ENCODE measurements at places on chromosomes 2 and 18.

GRCh38 chr2:79219383-79219988 lies 59.9 kb upstream of the REG3A start:
- peak; percentile 36 for DNase-seq

- no peak for DNase-seq
Observed at GRCh38 chr18:58015065-58015780, 28.8 kb upstream of the NEDD4L start.

- peak; percentile 86 for DNase-seq
Observed at GRCh38 chr2:85551698-85552678, 9.3 kb downstream of the GGCX start.

DNA sequence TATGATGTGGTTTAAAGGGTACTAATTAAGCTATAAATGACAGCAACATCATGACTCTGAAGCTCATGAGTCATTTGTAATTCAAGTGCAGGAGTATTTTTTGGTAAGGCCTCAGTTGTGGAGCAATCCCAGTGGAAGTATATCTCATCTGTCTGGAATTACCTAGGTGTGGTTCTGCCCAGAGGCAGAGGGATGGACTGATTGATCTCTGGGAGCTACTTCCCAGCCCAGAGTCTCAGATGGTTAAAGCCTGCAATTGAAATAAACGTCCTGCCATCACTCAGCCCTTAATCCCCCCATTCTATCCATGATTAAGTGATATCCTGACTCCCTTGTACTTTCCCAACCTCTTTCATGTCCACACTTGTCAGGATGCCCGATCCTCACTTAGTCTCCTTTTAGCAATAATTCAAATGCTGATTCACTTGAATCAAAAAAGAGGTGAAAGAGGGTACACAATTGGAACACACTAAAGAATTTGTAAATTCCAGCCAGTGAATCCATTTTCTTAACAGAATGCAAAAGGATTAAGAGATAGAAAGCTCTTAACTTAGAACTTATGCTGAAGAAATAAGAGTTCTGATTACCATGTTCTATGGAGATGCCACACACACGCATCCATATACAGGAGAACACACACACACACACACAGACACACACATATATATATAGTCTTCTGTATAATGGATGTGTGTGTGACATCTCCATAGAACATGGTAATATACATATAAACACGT lies 664.4 kb downstream of the NYAP2 start:
- no peak for DNase-seq

DNA sequence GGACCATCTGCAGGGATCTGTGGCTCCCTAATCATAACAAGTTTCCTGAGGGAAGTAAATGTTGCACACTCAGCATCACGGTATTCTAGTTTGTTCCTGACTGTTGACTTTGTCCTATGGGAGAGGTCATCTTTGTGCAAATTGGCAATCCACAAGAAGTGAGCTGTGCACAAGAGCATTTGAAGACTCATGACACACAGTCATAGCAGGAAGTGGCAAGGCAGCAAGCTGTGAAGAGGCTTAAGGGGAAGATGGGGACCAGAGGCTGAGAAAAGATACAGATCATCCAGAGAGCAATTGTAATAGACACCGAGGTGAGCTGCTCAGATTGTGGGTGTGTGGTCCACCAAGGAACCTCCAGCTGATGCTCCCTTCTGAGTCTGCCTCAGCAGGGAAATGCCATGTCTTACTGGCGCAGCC lies 2.7 kb downstream of the TNP1 start:
- DNase-seq: peak; percentile 37
